ENCODE measurements at places on chromosomes 2 and 18.
A peak's percentile ranks its signal among the peaks of the same experiment; 100 is the strongest.

DNA sequence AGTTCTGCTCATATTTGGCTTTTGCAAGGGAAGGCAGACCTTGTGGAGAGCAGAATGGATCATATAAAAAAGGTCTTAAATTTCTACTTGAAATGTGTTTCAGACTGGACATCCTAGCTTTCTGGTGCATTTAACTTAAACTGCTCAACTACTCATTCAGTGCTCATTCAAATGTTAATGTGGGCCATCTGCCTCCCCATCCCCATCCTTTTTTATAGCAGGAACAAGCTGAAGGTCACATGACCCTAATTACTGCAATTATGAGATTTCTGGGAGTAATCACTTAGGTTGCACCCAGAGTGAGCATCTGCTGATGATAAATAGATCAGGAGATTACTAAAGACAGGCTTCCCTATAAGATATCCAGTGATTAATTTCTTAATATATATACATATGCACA lies 96.1 kb downstream of the MAP2 start:
- peak; percentile 76 for DNase-seq

- no peak for DNase-seq
Observed at GRCh38 chr2:216739035-216739434, 43.7 kb upstream of the IGFBP5 start.

- DNase-seq, result no peak
Observed at GRCh38 chr2:11160256-11160655, 5.0 kb downstream of the SLC66A3 start.

- DNase-seq, result no peak
Observed at GRCh38 chr2:1864981-1865421, 120.7 kb upstream of the PXDN start.

GRCh38 chr2:224401641-224402342 lies at the start of gene FAM124B:
Gene FAM124B, minus strand, starts transcription at chr2:224402107. Its CDS starts 339 bp downstream, at chr2:224401768.
- DNase-seq, result no peak

GRCh38 chr2:128320192-128320905 lies 1.7 kb upstream of the HS6ST1 start:
- no peak for DNase-seq

DNA sequence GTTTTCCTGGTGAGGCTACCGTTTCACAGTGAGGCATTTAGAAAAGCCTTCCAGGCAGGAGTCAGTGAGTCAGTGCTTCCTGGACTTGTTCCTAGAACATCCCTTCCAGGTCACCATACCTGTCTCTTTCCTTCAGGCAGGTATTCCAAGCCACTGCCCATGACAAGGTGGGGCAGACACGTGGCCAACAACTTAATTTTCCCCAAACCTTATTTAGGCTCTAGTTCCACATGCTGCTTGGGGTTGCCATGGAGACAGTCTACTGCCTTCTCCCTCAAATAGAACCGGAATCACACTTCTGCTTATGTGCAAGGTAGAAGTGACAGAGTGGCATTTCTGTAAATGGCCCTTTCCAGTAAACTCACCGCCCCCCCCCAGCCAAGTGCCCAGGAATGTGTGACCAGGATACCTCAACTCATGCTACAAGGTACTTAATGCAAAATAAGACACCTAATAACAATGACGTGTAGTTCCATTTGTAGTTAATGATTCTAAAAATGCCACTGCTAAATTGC lies 258.3 kb downstream of the PRKCE start:
- DNase-seq, result no peak

- DNase-seq, result no peak
Observed at GRCh38 chr2:178279142-178279541, 84.8 kb downstream of the OSBPL6 start.

DNA sequence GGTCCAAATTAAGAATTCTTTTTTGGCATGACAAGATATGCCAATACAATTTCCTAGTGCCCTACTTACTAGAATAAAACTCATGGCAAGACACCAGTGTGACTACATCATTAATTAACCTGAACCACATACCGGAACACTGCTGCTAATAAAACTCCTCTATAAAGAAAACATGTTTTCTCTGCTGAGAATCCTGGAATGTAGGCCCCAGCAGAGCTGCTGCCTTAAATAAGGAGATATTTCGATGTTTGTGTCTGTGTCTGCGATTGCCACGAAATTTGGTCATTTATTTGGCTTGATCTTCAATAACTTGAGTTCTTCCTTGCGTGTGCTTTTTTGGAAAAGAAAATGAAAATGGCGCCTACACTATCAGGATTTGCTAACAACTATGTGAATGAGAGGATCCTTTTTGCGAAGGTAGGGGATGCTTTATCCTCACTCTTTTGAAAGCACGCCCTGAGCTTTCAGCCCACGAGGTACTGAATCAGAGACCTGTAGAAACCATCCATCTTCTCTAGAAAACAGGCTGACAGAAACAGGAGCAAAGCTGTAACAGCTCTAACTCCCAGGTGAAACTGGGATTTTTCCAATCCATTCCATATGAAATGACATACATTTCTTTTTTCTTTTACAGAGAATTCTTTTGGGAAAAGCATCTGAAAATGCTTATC lies 27.0 kb downstream of the KLF7 start:
- DNase-seq, result no peak

GRCh38 chr2:173043476-173043875 lies 32.2 kb upstream of the MAP3K20 start:
- DNase-seq, result no peak

- DNase-seq, result no peak
Observed at GRCh38 chr2:44836174-44836573, 105.3 kb upstream of the SIX3 start.

GRCh38 chr2:39484206-39484605 lies 47.1 kb upstream of the MAP4K3 start:
- no peak for DNase-seq

DNA sequence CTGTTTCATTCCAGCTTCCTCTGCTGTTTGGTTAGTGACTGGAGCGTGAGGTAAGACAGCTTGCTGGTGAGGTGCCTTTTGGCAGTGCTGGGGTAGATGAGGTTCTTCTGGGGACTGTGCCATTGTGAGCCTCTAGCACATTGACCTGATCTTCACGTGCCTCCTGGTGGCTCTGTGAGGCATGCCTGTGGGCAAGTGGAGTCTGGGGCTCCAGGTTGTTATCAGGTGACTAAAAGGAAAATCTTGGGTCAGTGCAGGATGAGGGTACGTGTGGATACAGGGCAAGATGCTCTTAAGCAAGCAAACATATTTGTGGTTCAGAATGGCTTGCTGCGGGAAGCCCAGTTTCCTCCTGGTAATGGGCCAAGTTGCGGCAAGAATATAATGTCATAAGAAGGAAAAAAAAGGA lies 75.4 kb downstream of the FHOD3 start:
- no peak for DNase-seq

DNA sequence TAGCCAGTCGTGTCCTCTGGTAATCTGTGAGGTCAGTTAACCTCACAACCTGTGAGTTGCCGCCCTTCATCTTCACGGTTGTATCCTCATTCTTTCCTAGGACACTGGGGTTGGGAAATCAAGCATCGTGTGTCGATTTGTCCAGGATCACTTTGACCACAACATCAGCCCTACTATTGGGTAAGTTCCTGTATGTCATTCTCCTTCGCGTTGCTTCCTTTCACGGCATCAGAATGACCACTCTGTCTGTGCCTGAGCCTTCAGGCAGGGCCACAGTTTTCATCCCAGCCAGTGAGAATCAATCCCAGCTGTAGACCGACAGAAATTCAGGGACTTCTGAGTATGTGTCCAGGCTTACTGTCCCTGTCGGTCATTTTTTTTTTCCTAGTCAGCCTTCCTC lies 67.1 kb downstream of the RAB31 start:
- no peak for DNase-seq

DNA sequence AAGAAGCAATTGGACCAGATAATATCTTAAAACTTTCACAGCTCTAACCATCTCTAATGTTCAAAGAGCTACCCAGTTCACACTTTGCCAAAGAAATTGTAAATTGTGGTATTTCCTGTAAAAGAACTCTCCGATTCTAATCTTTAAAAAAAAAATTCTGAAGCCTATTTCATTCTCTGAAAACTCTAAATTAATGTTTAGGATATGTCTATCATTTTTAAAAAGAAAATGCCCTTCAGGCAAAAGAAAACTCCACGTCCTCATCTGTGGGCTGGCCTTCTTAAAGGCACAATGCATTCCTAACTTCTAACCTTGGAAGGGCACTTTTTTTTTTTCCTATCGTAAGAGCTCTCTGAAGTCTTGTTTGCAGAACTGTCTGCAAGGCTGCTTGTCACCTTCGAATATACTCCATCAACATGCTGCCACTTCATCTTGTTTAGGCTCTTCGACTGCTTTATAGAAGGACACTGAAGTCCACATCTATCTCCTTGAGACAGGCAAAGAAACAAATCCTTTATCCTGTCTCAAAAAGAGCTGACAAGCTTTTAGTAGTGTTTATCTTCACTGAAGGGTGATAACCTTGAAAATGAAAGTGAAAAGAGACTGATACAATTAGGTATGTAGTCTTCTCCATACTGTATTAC lies 124.3 kb upstream of the SLC39A10 start:
- no peak for DNase-seq

GRCh38 chr2:188557081-188557480 lies 265.4 kb downstream of the GULP1 start:
- DNase-seq, result no peak

- DNase-seq, result no peak
Observed at GRCh38 chr18:43531438-43531837, 254.1 kb upstream of the SYT4 start.

- no peak for DNase-seq
Observed at GRCh38 chr2:44933434-44933951, 8.0 kb upstream of the SIX3 start.

DNA sequence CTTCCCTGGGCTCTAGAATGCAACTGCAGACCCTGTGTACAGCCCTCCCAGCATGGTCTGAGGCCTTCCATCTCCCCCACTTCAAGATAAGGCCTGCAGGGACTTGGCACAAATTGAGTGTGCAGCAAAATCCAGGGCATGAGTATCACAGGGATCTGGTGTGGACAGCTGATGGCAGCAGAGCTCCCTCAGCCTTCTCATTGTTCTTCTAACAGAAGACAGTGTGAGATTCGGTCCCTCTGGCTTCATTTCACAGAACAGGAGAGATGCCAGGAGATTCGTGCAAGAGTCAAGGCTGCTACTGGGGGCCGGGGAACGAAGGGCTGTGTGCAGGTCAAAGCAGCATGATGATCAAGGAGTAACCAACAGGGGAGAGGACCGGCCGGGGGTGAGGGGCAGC lies 85.8 kb downstream of the UXS1 start:
- no peak for DNase-seq

DNA sequence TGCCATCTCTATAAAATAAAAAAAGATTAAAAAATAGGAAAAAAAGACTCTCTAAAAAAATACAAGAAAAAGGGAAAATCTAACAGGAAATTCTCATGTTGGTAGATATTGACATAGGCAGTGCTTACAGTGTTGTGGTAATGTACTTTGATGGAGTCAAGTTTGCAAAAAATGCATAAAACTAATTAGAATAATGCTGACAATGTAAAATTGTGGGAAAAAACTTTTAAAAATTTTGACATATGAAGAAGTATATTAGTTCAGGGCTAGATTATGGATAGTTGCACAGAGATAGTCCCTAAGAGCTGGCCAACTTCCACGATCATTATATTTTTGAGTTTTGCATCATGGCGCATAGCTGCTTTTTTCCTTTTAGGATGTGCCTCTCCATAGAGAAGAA lies 72.7 kb downstream of the GBX2 start:
- DNase-seq, result no peak

- no peak for DNase-seq
Observed at GRCh38 chr2:144310889-144311608, 208.9 kb downstream of the ZEB2 start.

DNA sequence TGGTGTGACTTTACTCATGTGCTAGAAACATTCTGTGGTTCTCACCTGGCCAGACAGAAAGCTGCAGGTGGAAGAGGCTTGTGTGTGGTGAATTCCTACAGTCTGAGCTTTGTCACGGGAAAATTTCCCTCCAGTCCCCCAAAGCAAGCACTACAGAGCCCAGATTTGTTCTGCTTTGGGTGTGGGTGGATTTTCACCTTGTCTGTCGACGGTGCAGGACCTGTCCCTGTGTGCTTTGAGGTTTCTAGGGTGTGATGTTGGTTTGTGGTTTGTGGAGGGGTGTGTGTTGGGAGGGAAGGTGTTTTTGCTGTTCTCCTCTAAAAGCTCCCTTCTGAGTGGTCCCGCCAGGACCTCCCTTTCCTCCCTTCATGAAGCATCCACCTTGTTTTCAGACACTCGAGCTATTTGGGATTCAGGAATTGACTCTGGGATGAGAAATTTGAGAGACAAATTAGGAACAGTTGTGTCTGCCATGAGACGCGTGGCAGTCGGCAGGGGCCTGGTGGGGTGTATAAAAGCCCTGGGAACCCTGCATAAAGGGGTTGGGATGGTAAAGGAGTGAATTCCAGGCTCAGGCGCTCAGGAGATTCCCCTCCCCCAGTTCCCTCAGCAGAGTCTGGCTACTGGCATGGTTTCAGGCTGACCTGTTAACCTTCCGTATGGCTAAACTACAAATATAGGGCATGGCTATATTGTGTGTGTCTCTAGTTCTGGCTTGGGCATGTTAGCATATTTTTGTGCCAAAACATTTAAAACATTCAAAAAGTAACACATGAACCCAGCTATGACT lies 65.5 kb downstream of the DGKD start:
- DNase-seq, result no peak

DNA sequence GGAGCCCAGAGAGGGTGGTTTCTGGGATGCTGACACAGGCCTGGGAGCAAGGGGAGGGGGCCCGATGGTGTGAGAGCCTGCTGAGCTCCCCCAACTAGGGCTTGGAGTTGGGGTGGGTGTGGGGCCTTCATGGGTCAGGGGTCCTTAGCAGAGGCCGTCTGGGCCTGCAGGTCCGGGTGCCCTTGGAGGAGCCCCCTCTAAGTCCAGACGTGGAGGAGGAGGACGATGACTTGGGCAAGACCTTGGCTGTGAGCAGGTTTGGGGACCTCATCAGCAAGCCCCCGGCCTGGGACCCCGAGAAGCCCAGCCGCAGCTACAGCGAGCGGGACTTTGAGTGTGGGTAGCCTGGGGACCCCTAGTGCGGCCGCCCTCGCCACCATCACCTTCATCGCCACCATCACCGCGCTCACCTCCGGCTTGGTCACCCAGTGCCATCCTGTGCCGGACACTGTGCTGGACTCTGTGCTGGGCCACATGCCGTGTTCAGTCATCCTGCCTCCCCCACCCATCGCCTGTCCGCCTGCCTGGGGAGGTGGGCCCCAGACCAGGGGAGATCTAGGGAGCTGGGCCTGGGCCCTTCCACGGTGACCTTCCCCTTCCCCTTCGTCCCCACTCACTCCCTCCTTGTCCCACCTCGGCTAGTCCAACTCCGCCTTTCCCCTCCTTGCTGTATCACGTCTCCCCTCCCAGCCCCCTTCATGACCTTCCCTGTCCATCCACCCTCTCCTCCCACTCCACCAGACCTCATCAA lies 980 bp downstream of the SLC4A3 start:
- DNase-seq, result no peak

- no peak for DNase-seq
Observed at GRCh38 chr2:146228466-146229058, 1616.3 kb upstream of the ACVR2A start.

All from NCI-H1105 treated with DMSO at 0.1 percent for 48 hours (cell line).